ENCODE measurements at places on chromosomes 12 and 14.

- no peak for DNase-seq
Measured at GRCh38 chr12:89064780-89065179, 287.5 kb downstream of the DUSP6 start.

DNA sequence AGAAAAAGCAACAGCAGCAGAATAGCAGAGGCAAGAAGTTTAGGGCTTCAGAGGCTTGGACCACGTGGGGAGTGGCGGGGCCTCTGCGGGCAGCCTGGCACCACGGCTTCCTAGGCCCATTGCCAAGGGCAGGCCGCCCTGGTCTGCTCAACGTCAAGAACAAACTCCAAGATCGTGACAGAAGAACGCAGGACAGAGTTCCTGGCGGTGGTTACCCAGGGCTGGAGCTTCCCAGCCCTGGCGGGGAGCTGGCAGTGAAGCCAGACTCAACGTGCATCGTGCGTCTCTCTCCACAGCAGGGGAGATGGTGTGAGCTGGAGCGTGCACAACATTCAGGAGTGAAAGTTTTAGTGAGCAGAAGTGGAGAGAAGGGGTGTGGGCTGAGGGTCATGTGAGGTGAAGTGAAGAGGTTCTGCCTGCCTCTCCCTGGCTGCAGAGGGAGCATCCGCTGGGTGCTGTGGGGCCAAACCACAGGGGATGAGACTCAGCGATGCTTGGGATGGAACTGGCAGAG, 13.9 kb upstream of the CACNA2D4 start:
- no peak for DNase-seq

GRCh38 chr12:51218607-51219161, 822 bp upstream of the POU6F1 start:
- no peak for DNase-seq

GRCh38 chr12:510071-510825, 50.5 kb downstream of the B4GALNT3 start:
- no peak for DNase-seq

DNA sequence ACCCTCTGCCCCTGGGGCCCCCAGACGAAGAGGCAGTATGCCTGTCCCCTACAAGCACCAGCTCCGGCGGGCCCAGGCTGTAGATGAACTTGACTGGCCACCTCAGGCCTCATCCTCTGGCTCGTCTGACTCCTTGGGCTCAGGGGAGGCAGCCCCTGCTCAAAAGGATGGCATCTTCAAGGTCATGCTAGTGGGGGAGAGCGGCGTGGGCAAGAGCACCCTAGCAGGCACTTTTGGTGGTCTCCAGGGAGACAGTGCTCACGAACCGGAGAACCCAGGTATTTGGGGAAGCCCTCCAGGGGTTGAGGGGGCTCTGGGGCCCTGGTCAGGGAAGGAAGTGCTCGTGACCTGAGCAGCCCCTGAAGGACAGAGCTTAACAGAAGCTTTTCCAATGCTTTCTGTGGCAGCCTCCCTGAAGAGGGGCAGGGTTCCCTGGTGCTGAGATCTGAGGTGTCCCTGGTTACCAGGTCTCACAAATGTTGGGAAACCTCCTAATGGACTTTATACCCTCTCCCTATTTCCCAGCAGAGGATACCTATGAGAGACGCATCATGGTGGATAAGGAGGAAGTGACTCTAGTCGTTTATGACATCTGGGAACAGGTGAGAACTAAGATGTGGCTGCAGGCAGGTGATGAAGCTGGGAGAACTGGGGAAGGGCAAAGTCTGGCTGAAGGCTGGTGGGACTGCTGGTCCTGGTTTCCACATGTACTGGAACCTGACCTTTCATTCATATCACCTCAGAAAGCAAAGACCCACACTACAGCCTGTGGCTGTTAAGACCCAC, 1.9 kb downstream of the REM2 start:
- no peak for DNase-seq

DNA sequence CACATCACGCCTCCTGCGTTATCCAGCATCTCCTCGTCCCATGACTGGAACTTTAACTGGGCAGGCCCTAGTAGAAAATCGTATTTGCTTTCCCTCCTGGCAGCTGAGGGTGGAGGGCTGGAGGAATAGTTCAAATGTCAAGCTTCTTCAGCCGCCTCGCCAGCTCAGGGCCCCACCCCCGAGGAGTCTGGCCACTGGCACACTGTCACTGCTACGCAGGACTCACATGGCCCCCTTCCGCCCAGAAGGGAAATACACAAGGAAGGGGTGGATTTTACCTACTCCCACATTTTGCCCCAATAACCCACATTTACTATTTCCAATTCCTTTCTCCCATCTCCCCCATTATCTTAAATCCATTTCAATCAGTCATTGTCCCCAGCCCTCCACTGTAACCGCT, 8.6 kb downstream of the SLC6A13 start:
- DNase-seq = no peak

DNA sequence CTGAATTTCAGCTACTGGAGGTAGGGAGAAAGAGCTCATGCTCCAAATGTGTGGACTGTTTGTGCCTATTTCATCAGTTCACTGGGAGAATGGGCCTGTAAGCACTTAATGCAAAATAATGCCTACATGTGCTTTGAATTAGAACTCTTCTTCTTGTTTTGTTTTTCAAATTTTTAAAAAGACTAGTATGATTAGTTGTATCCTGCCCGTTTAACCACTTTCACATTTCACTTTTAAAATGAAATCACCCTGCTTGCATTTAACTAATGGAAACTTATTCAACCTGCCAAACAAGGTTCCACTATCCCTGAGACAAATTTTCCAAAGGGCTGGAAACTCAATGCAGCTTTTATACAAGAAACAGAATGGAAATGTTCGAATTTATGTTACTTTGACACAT, 79.7 kb downstream of the SAMD4A start:
- DNase-seq = no peak

DNA sequence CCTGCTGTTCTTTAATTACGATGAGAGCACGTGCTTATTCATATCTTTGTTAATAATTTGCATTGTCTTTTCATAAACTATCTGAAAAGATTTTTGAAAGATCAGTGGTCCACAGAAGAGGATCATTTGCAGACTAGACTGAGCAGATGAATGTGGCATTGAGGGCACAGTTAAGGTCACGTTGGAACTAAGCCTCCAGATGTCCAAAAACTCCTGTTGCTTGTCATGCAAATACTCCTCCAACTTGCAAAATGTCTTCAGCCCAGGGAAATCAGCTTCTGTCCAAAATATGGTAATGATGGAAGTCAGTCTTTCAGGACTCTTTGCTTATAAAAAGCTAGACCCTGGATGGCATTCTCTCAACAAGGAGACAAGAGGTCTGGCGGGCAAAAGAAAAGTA, 201.6 kb upstream of the TMEM260 start:
- no peak for DNase-seq

GRCh38 chr12:24173067-24173466, 223.6 kb upstream of the SOX5 start:
- no peak for DNase-seq

GRCh38 chr14:100862277-100862676, 36.4 kb downstream of the MEG3 start:
- no peak for DNase-seq

GRCh38 chr12:113069751-113070116, 13.2 kb downstream of the DTX1 start:
- DNase-seq = no peak

DNA sequence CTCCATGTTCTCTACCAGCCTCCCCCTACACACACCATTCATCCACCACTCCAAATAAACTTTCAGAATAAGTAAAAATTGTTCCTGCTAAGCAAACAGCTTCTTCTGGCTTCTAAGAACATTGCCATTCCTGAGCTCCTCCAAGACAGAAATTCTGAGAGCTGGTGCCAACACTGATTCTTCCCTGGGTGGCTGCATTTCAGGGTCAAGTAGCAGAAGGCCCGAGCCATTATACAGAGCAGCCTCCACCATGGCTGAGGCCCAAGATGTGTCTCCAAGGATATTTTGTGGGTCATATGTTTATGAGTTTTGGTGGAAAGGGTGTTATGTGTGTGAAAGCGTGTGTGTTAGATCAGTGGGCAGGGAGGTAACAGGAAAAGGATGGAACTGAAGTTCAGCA, 3.5 kb upstream of the RND1 start:
- no peak for DNase-seq

Data from CD4-positive, alpha-beta T cell treated with Interleukin-21 for 1 hour (primary cell).